ENCODE measurements at places on chromosomes 7 and 10.

GRCh38 chr7:77331938-77332695, 84.0 kb downstream of the GSAP start:
- peak; percentile 88 for DNase-seq

DNA sequence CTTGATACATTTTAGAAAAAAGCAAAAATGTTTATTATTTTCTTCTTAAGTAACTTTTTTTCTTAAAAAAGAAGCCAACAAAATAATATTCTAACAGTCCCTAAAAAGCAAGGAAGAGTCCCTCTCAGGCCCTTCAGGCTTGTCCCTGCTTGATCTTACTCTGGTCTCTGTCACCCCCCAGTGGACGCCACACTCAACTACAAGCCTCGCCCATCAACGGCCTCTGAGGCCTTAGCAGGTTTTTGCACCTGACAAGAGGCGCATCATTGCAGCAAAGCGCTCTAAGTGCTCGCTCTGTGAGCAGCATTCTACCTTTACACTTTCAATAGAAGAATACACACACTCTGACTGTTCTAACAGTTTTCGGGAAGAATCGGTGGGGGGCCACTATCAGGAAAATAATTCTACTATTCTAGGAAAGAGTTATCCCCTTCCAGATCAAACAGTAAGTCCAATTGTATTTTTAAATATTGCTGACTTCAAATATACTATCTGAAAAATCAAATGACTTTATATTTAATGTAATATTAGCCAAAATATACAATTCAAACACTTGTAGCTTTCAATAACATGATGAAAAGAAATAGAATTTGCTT, 139.2 kb downstream of the USP6NL start:
- DNase-seq: peak; percentile 61

- DNase-seq: no peak
Observed at GRCh38 chr7:46710927-46711326, 789.9 kb upstream of the IGFBP3 start.

DNA sequence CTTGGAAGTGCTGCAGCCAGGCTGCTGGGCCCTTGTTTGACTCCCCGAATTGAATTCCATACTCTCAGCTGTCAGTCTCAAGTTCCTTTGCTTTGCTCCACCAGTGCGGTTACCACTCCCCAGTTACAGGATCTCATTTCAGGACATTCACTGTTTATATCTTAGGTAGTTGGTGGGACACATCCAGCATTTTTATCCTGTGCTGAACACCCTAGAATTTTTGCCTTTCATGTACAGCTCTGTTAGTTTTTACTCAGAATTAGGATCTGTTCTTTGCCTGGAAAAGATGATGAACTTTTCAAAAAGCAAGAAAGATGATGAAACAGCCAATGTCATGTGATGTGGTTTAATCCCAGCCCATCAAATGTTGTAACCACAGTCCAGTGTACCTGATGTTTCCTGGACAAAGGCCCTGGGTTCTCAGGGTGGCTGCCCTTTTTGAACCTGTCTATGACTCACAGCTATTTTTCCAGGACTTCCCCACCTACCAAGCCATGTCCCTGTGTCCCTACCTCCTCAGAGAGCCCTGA, 149.7 kb downstream of the NOC3L start:
- DNase-seq: no peak

- DNase-seq: no peak
Observed at GRCh38 chr7:24428676-24429075, 144.6 kb upstream of the PALS2 start.

DNA sequence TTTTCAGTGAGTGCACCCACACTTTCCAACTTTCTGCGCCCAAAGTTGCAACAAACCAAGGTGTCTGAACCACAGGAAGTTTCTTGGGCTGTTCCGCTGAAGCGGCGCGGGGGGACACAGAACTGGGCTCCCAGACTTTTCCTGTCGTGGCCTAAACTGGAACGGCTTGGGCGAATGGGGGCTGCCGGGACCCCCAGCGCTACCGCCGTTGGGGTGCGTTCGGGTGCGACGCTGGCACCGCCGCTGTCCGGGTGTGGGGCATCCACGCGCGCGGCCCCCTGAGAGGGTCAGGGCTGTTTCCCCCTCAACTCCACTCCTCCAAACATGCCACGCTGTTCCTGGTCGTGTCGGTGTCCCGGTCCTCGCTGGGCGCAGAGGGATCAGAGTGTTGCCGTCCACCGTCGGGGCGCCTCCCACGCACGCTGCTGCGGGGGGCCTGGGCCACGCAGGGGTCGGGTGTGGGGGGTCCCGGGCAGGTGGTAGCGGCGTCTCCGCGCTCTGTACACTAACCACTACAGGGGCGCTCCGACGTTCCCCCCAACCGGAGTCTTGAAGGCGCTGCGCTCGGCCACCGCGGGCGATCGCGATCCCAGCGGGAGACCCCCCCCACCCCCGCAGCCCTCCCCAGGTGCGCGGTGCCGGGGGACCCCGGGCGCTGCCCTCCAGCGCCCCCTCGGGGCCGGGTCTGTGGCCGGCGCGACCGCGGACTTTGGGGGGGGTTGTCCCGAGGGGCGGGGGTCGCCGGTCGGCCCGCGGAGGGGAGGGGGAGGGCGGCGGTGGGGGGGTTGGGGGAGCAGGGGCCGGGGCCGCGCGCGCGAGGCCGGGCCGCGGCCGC, 2.2 kb upstream of the CUX1 start:
- no peak for DNase-seq

DNA sequence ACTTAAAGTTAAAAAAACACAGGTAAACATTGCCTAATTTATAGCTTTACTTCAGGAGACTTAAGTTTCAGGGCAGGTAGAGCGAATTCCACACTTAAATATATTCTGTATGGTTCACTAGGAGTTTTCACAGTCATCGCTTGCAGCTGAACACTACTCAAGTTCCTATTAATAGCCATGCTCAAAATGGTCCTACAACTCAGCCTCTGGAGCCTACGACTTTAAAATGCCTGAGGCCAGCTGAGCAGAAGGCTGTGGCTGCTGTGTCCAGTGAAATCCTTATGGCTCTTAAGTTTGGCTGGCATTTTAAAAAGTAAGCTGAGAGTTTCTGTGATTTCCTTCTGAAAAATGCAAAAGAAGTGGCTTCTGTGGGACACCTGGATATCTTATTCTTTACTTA, 105.4 kb upstream of the GLI3 start:
- DNase-seq: no peak

GRCh38 chr7:132784406-132784805, 208.1 kb upstream of the PLXNA4 start:
- DNase-seq: peak; percentile 9

DNA sequence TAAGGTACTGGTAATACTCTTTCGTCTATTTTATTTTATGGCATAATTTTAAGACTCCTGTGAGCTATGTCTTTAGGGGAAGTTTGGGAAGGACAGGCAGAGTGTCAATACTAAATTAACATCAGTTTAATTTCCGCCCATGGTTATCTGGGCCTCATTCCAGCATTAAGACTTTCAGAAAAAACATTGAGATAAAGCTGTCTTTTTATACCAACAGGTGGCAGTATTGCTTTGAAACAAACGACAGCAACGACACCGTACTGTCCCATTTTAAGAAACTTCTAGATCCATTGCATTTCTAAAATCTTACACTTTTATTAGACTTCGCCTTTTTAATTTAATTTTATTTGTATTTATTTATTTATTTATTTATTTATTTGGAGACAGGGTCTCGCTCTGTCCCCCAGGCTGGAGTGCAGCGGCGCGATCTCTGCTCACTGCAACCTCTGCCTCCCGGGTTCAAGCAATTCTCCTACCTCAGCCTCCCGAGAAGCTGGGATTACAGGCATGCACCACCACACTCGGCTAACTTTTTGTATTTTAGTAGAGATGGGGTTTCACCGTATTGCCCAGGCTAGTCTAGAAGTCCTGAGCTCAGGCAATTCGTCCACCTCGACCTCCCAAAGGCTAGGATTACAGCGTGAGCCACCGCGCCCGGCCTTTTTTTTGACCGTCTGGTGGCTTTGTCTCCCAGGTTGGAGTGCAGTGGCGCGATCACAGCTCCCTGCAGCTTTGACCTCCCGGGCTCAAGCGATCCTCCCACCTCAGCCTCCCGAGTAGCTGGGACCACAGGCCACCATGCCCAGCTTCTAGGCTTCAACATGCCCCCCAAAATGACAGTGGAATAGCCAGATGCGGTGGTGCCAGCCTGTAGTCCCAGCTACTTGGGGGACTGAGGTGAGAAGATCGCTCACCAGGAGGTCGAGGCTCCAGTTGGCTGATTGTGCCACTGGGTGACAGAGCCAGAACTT, 78.7 kb upstream of the C1GALT1 start:
- DNase-seq: peak; percentile 80

DNA sequence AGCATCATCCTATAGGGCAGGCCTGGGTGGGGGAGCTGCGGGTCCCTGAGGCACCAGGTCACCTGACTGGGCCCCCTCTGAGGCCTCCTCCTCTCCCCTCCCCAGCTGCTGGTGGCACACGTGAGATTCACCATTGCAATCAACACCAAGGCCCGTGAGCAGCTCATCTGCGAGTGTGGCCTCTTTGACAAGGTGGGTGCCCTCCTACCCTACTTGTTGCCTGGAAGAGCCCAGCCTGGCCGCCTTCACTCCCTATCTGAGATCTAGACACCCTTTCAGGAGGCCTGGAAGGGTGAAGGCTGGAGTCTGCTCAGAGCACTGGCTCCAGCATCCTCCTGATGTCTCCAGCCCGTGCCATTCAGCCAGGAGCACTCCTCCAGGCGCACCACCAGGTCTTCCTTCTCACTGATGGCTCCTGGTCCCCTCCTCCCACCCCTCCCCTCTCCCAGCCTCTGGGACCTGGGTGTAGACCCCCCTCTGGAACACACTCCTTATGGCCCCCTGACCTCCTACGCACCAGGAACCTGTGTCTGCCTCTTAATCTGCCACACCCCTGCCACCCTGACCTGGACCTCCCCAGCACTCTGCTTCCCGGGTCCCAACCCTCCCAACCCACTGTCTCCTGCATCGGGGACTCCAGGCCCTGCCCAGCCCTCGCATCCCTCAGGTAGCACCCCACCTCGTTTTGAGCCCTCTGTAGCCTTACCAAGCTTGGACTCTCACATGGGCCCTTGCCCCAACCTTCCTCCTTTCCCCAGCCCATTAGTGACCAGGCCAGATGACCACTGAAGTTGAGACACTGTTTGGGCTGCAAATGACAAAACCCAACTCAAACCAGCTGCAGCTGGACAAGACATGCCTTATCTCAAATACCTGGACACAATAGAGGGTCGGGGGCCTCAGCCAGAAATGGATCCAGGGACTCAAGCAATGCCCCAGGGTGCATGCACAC, 67.5 kb downstream of the ALOX5 start:
- DNase-seq: no peak

- no peak for DNase-seq
Observed at GRCh38 chr10:129779126-129780111, 184.7 kb downstream of the EBF3 start.

- DNase-seq: no peak
Observed at GRCh38 chr10:100502926-100503494, 16.7 kb downstream of the SEC31B start.

- no peak for DNase-seq
Observed at GRCh38 chr7:47392241-47392759, 189.6 kb downstream of the TNS3 start.

- peak; percentile 87 for DNase-seq
Observed at GRCh38 chr7:100604028-100604975, 2.1 kb downstream of the PCOLCE start.

DNA sequence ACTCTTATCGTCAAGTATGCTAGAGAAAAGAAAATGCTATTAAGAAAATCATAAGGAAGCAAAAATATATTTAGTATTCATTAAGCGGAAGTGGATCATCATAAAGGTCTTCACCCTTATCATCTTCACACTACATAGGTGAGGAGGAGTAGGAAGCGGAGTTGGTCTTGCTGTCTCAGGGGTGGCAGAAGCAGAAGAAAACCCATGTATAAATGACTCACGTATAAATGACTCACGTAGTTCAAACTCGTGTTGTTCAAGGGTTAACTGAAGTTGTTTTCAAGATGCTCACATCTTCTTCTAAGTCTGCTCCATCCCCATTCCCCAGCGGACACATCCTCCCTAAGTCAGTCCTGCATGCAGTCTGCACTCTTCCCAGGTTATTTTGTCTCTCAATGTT, 72.4 kb downstream of the SFMBT2 start:
- DNase-seq: no peak

DNA sequence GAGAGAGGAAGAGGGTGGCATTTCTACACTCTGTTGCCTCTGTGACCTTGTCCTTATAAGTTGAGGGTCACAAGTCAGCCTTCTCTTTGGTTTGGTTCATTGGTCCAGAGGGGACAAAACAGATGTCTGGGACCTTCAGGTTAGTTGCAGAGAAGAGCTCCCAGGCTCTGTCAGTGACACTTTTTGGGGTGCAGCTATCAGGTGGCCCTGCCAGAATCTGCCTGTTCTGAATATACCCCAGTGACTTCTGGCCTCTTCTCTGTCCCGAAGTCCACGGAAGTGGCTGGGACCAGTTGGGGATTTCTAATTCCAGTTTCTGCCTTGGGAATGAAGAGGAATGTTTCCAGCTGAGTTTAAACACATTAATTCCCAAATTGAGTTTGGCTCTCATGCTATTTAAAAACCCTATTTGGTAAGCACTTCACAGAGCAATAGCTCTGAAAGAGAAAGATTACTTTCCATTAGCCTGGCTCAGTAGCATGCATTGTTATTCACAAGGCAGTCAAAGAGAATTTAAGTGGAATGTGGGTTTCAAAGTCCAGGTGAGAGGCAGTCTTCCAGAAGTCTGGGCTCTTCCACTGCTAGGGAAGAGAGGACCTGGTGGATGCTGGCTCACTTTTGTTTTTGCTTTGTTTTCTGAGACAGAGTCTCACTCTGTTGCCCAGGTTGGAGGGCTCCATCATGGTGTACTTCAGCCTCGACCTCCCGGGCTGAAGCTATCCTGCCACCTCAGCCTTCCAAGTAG, 237.8 kb upstream of the GALNT17 start:
- no peak for DNase-seq

DNA sequence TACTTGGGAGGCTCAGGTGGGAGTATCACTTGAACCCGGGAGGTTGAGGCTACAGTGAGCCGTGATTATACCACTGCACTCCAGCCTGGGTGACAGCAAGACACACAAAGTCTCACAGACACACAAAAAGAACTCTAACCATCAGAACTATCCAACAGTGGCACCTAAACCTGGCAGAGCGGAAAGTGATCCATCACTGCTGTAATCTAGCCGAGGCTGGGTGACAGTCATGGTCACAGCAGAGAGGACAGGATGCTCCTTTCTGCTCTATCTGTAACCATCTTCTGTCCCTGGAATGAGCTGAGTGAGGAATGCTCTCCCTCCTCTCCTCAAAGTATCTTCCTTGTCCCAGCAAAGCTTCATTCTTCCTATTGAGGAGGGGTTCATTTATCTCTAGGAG, 656.6 kb downstream of the LRMDA start:
- no peak for DNase-seq

DNA sequence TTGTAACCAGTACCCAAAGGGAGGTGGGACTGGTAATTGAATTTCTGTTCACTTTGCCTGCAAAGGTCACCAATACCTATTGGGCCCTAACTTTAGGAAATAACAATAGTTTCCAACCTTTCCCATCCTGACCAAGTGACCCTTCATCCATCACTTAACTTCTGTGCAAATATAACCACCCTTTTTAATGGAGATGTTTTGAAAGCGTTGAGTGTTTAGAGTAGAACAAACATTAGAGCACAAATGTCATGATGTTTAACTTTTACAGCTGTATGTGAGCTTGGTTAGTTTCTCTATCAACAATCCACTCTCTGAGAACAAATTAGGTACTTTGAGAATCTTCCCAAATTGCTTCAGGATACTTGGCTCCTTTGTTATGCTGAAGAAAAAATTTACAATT, 66.4 kb downstream of the MET start:
- no peak for DNase-seq

All from ELR (cell line).